G401 (cell line): ENCODE measurements at places on chromosomes 3 and 15. TPM values are rescaled to one million over a fixed set of nuclear protein-coding genes. Genes with fewer than 3 reads are reported as not detected.

GRCh38 chr3:171190668-171191067 lies 164.1 kb upstream of the SLC2A2 start:
- no peak for DNase-seq

- DNase-seq, result no peak
Observed at GRCh38 chr3:119664370-119664769, 4.0 kb upstream of the POPDC2 start.

GRCh38 chr3:16707260-16707659 lies 102.0 kb upstream of the DAZL start:
- DNase-seq, result no peak

- DNase-seq, result peak; percentile 40
Observed at GRCh38 chr3:123719862-123720453, 135.1 kb upstream of the HACD2 start.

Gene STRC
- total RNA-seq, result not detected in 2 replicates

Gene ROBO2
- not detected in 2 replicates for total RNA-seq

Gene CLDN16
- not detected in 2 replicates for total RNA-seq
